Cardiac atrium fibroblast (primary cell): ENCODE measurements at places on chromosomes 4 and X. TPM values are rescaled to one million over a fixed set of nuclear protein-coding genes. Genes with fewer than 3 reads are reported as not detected.

WDR45 gene
- 64.0 and 93.0 TPM in 2 replicates for total RNA-seq

GAGE12E gene
- not detected in 2 replicates for total RNA-seq

F8 gene
- 23.6 and 23.7 TPM in 2 replicates for total RNA-seq

RAI2 gene
- not detected in 2 replicates for total RNA-seq

SMAD1 gene
- 22.0 and 23.5 TPM in 2 replicates for total RNA-seq

CENPVL2 gene
- total RNA-seq: not detected in 2 replicates

PDLIM5 gene
- total RNA-seq: 90.8 and 120 TPM in 2 replicates

AIMP1 gene
- 13.5 and 20.6 TPM in 2 replicates for total RNA-seq

GASK1B gene
- 56.9 and 88.6 TPM in 2 replicates for total RNA-seq

MAOA gene
- total RNA-seq: 230 and 236 TPM in 2 replicates

NUP62CL gene
- not detected in 2 replicates for total RNA-seq

FAM241A gene
- 3.4 and 3.8 TPM in 2 replicates for total RNA-seq

CSTF2 gene
- total RNA-seq: 9.6 and 13.6 TPM in 2 replicates

STAP1 gene
- 0.16 TPM in 1 of 2 replicates, not detected in the other for total RNA-seq

MORC4 gene
- 13.0 and 15.6 TPM in 2 replicates for total RNA-seq

RHOXF1 gene
- not detected in 2 replicates for total RNA-seq

RIPPLY1 gene
- not detected in 2 replicates for total RNA-seq

IGFBP7 gene
- 2,241 and 2,809 TPM in 2 replicates for total RNA-seq

EREG gene
- total RNA-seq: 2.8 TPM in 1 of 2 replicates, not detected in the other

RCHY1 gene
- total RNA-seq: 5.8 and 11.8 TPM in 2 replicates

TMEM255A gene
- not detected in 2 replicates for total RNA-seq

MAGEB2 gene
- not detected in 2 replicates for total RNA-seq

PDE6B gene
- 0.81 and 14.8 TPM in 2 replicates for total RNA-seq

TAPT1 gene
- 13.4 and 20.6 TPM in 2 replicates for total RNA-seq

MAGEA9B gene
- not detected in 2 replicates for total RNA-seq

GPRASP1 gene
- 0.32 and 1.1 TPM in 2 replicates for total RNA-seq

CASK gene
- total RNA-seq: 22.6 and 25.1 TPM in 2 replicates

TCP11X2 gene
- total RNA-seq: not detected in 2 replicates

PCDH18 gene
- 26.9 and 46.4 TPM in 2 replicates for total RNA-seq

NCAPG gene
- total RNA-seq: 7.6 and 10.7 TPM in 2 replicates

RTL9 gene
- total RNA-seq: 3.1 and 11.2 TPM in 2 replicates

HGFAC gene
- total RNA-seq: not detected in 2 replicates

KCTD8 gene
- total RNA-seq: not detected in 2 replicates

HSPA4L gene
- 0.54 and 3.7 TPM in 2 replicates for total RNA-seq

FHIP1A gene
- 0.16 TPM in 1 of 2 replicates, not detected in the other for total RNA-seq

F8A3 gene
- 9.4 and 11.0 TPM in 2 replicates for total RNA-seq

DRD5 gene
- total RNA-seq: not detected in 2 replicates

AMER1 gene
- 1.4 and 2.8 TPM in 2 replicates for total RNA-seq

PAGE4 gene
- total RNA-seq: not detected in 2 replicates

UNC5C gene
- total RNA-seq: 4.3 and 10.7 TPM in 2 replicates

LEF1 gene
- total RNA-seq: 1.3 TPM in 1 of 2 replicates, not detected in the other

STATH gene
- total RNA-seq: not detected in 2 replicates

CLDN34 gene
- not detected in 2 replicates for total RNA-seq

HTR2C gene
- not detected in 2 replicates for total RNA-seq

GRIA3 gene
- total RNA-seq: 0.18 TPM in 1 of 2 replicates, not detected in the other

ETNPPL gene
- not detected in 2 replicates for total RNA-seq

PDCL2 gene
- not detected in 2 replicates for total RNA-seq

HSFX1 gene
- total RNA-seq: 0.54 TPM in 1 of 2 replicates, not detected in the other

RXFP1 gene
- total RNA-seq: 0.32 and 0.36 TPM in 2 replicates

GPRIN3 gene
- total RNA-seq: 0.18 and 1.1 TPM in 2 replicates

TBX22 gene
- total RNA-seq: not detected in 2 replicates

VCX3B gene
- total RNA-seq: not detected in 2 replicates

OPRPN gene
- total RNA-seq: not detected in 2 replicates

SPINK2 gene
- total RNA-seq: not detected in 2 replicates
